ENCODE measurements at places on chromosomes 4 and X. TPM values are rescaled to one million over a fixed set of nuclear protein-coding genes. Genes with fewer than 3 reads are reported as not detected.

Gene PNMA6F
- not detected for total RNA-seq

- peak; percentile 44 for DNase-seq
Measured at GRCh38 chr4:100982345-100982744, 365.0 kb downstream of the PPP3CA start.

GRCh38 chr4:18197467-18197866 is 175.9 kb upstream of the LCORL start:
- DNase-seq = no peak

Gene GAGE12F
- total RNA-seq = not detected

Gene CCKAR
- not detected for total RNA-seq
